Bronchial epithelial cell (primary cell): ENCODE measurements at places on chromosomes 11 and 22. TPM values are rescaled to one million over a fixed set of nuclear protein-coding genes. Genes with fewer than 3 reads are reported as not detected.

The B4GALNT4 gene
- 10.8 and 11.4 TPM in 2 replicates for total RNA-seq

The KRTAP5-6 gene
- total RNA-seq = not detected in 2 replicates

The PATE3 gene
- total RNA-seq = not detected in 2 replicates

The OR51E1 gene
- total RNA-seq = not detected in 2 replicates
